ENCODE measurements at places on chromosomes 2 and 18. TPM values are rescaled to one million over a fixed set of nuclear protein-coding genes. Genes with fewer than 3 reads are reported as not detected.
A peak's percentile ranks its signal among the peaks of the same experiment; 100 is the strongest.

Gene CAD
- total RNA-seq: 147 TPM

DNA sequence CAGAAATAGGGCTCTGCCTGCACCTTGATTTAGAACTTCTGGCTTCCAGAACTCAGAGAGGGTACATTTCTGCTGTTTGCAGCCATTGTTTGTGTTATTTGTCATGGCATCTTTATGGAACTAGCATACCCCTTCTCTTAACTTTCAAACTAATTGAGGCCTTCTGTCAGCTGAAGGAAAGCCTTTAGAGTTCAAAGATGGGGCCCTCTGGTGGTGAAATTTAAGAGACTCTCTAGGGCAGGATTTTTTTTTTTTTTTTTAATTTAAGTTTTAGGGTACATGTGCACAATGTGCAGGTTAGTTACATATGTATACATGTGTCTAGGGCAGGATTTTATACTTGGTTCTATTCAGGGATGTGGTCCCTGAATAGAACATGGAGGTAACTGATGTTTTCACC lies 260.6 kb upstream of the LINC00305 start:
- no peaks in the 10 kb centered on the region for H3K36me3 ChIP-seq
- no peaks in the 10 kb centered on the region for H3K4me1 ChIP-seq
- H3K27ac ChIP-seq: no peak overlapping the region
- no peak for DNase-seq

DNA sequence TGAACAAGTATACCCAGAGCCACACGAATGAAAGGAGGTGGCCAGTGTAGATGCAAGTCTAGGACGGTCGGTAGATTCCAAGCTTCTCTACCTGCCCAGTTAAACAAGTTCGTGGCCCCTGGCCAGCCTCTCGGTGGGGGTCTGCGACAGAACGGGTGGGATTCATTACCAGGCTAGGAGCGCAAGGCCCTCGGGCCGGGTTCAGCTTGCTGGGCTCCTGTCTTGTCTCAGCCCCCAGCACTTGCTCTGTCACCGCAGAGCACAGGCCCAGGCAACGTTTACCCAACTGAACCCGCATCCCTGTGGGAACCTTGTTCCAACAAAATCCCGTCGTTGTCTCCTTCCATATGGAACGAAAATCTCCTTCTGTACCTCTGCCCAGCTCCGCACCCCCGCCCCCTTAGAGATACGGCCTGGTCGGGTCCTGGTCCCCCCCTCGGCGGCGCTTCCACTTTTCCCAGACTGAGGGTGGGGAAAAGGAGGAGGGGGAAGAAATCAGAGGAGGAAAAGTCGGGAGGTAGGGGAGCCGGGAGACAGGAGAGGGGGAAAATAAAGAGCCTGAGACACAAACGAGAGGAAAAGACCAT lies 1.9 kb upstream of the EMX1 start:
- H3K36me3 ChIP-seq: no peaks in the 10 kb centered on the region
- H3K27ac ChIP-seq: no peak overlapping the region
- H3K27me3 ChIP-seq: peaks cover 72% of the 10 kb centered on the region

DNA sequence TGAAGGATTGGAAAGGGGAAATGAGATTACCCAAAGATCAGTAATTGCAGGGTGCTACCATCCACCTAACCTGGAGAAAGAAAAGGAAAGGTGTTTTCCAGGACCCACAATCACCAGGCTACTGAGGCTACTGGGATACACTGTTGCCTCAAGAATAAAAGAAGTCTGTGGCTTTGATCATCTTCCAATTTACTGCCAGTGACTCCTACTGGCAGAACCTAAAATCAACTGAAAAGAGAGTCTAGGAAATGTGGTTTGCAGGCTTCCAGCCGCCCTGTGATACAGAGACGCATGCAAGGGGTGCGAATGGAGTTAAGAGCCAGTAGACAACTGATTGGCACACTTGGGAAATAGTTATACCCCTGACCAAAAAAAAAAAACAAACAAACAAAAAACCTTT lies 16.6 kb upstream of the TTL start:
- no peaks in the 10 kb centered on the region for H3K4me1 ChIP-seq
- no peaks in the 10 kb centered on the region for H3K36me3 ChIP-seq
- H3K27me3 ChIP-seq: no peaks in the 10 kb centered on the region
- no peak for DNase-seq

Gene DUSP11
- total RNA-seq: 33.1 TPM

Gene CFC1
- not detected for total RNA-seq

Gene ASXL3
- total RNA-seq: not detected

GRCh38 chr18:13680612-13681011 lies 45.7 kb downstream of the FAM210A start:
- no peak for DNase-seq
- H3K4me3 ChIP-seq: no peak overlapping the region
- peaks cover 3% of the 10 kb centered on the region for H3K36me3 ChIP-seq
- no peaks in the 10 kb centered on the region for H3K27me3 ChIP-seq
- no peak overlapping the region for H3K27ac ChIP-seq

- no peaks in the 10 kb centered on the region for H3K36me3 ChIP-seq
- no peak overlapping the region for H3K27ac ChIP-seq
- no peak for DNase-seq
- H3K27me3 ChIP-seq: no peaks in the 10 kb centered on the region
- H3K4me3 ChIP-seq: no peak overlapping the region
- no peaks in the 10 kb centered on the region for H3K4me1 ChIP-seq
Measured at GRCh38 chr18:21484851-21485636, 115.5 kb downstream of the ESCO1 start.

GRCh38 chr18:23440131-23440530 lies 13.0 kb upstream of the RIOK3 start:
- no peak for DNase-seq
- H3K4me3 ChIP-seq: no peak overlapping the region
- H3K27ac ChIP-seq: no peak overlapping the region
- peaks cover 8% of the 10 kb centered on the region for H3K4me1 ChIP-seq
- no peaks in the 10 kb centered on the region for H3K36me3 ChIP-seq

DNA sequence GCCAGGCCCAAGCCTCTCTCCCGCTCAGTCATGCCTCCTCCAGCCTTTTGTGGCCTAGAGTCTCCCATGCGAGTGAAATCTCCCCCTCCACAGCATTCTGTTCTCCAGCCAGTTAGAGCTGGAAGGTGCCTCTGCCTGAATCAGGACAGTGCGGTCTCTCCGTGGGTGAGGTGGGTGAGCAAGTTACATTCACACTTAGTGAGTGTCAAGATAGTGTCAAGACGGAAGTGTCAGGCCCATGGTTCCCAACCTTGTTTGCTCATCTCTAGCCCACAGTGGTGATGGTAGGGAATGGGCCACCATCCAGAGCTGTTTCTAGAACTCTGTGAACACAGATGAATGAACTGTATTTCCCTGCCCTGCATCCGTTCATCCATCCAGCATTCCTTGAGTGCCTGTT lies 59.5 kb downstream of the LPIN1 start:
- no peak overlapping the region for H3K4me3 ChIP-seq
- no peak for DNase-seq
- H3K36me3 ChIP-seq: peaks cover 57% of the 10 kb centered on the region
- H3K27me3 ChIP-seq: no peaks in the 10 kb centered on the region

Gene CTAGE1
- total RNA-seq: not detected

- no peaks in the 10 kb centered on the region for H3K27me3 ChIP-seq
- H3K27ac ChIP-seq: no peak overlapping the region
- H3K4me3 ChIP-seq: no peak overlapping the region
- H3K36me3 ChIP-seq: no peaks in the 10 kb centered on the region
Measured at GRCh38 chr18:68387246-68387645, 327.7 kb downstream of the TMX3 start.

Gene TLX2
- total RNA-seq: 0.37 TPM

DNA sequence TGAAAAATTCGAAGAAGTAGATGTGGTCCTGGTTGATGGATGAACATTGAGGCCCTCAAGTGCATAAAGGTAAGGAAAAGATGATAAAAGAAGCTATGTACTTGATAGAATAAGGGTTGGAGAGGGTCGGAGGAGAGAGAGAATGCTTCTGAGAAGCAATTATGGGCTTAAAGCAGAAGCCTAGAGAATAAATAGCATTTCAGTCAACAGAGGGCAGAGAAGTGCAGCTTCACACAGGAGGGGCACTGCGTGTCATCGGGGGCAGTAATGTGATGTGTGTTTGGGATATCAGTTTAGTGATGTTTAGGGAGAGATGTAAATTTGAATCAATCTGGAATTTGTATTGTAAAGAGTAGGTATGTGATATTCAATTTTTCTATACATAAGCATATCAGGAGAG lies 334.5 kb downstream of the PIK3C3 start:
- no peak overlapping the region for H3K4me3 ChIP-seq
- H3K36me3 ChIP-seq: no peaks in the 10 kb centered on the region
- no peaks in the 10 kb centered on the region for H3K4me1 ChIP-seq
- no peak overlapping the region for H3K27ac ChIP-seq
- DNase-seq: no peak

DNA sequence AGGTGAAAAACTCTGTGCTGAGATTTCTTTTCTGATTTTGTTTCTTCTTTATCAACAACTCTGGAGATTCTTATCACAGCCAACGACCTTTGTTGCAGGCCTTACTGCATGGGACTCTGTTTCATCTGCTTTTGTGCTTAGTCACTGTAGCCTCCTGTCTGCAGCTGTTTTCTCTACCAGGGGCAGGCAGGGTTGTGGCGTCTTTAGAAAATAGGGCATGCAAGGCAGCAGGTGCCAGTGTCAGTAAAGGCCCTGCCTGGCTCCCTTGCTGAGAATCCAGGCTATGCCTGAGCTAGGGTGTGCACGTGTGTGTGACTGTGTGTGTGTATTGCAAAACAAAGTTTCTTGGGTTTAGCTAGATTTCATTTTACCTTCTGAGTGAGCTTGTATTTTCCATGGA lies 14.6 kb upstream of the SLC9A2 start:
- no peaks in the 10 kb centered on the region for H3K27me3 ChIP-seq
- H3K36me3 ChIP-seq: no peaks in the 10 kb centered on the region
- H3K27ac ChIP-seq: no peak overlapping the region
- H3K4me1 ChIP-seq: no peaks in the 10 kb centered on the region

Gene CYTIP
- total RNA-seq: 195 TPM

DNA sequence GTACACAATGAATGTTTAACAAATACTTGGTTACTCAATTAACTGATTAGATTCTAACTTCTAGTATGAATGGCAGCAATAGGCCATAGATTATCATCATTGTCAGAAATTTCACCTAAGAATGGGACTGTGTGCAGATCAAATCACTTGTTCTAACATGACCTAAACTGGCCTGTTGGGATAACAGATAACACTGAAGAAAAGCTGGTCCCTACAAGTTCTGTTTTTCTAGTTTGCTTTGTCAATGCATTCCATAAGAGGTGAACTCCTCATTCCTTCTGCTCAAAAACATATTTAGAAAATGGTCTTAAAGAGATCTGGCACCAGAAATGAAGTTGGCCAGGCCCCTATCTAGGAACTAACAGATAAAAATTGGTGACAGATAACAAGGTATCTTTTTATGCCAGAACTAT lies 175.4 kb downstream of the THADA start:
- no peak overlapping the region for H3K27ac ChIP-seq
- no peaks in the 10 kb centered on the region for H3K27me3 ChIP-seq
- no peak overlapping the region for H3K4me3 ChIP-seq
- peaks cover 18% of the 10 kb centered on the region for H3K4me1 ChIP-seq
- DNase-seq: no peak
- no peaks in the 10 kb centered on the region for H3K36me3 ChIP-seq

- no peak for DNase-seq
- H3K4me1 ChIP-seq: peaks cover 10% of the 10 kb centered on the region
- no peaks in the 10 kb centered on the region for H3K27me3 ChIP-seq
- no peaks in the 10 kb centered on the region for H3K36me3 ChIP-seq
Measured at GRCh38 chr18:13605901-13606300, 120.5 kb downstream of the FAM210A start.

DNA sequence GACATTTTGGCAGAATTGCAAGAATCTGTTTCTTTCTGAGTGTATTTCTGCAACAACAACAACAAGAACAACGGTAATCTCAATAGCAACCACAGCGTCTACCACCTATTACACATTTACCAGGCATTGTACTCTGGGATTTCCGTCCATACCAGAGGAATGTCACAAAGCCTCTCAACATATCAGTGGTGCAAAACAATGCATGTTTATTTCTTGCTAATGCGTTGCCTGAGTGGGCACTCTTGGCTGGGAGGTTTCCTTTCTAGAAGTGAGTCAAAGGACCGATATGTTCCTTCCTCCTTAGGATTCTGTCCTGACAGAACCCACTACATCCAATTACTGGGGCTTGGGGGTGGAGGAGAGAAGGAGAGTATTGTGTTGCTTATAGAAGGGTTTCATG lies 585.6 kb downstream of the TSN start:
- no peak overlapping the region for H3K4me3 ChIP-seq
- DNase-seq: no peak
- H3K27ac ChIP-seq: no peak overlapping the region
- H3K36me3 ChIP-seq: no peaks in the 10 kb centered on the region
- H3K4me1 ChIP-seq: no peaks in the 10 kb centered on the region

GRCh38 chr2:96869822-96870625 lies at the start of gene SEMA4C:
SEMA4C (minus strand) TSS chr2:96870080; CDS start chr2:96867886, 2,194 bp downstream.
- H3K4me3 ChIP-seq: peak within 1 kb of the TSS; percentile 63
- H3K36me3 ChIP-seq: peaks cover 10% of the 10 kb centered on the region
- no peaks in the 10 kb centered on the region for H3K27me3 ChIP-seq
- peak within 1 kb of the TSS; percentile 77 for H3K27ac ChIP-seq

DNA sequence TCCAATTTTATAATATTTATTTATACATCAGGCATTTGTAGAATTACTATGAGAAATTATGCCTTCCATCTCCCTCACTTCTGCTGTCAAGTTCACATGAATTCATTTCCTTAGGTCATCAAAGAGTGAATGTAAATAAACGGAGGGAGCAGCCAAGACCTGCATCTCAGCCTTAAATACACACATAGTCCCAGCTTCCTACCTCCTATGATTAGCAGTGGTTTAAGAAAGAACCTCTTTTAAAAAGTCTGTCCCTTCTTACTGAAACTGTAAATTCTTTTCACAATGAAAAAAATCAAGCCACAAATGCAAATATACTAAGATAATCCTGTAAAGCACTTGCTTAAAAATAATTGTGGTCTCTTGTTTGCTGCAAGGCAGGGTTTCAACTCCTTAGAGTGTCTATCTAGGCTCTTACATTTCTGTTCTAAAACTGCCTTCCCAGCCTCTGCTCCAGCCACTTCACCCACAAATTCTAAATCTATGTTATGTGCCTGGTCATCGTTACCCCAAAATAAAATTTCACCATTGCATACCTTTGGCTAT lies 532.7 kb upstream of the FSHR start:
- no peak overlapping the region for H3K4me3 ChIP-seq
- H3K4me1 ChIP-seq: no peaks in the 10 kb centered on the region
- H3K36me3 ChIP-seq: no peaks in the 10 kb centered on the region

DNA sequence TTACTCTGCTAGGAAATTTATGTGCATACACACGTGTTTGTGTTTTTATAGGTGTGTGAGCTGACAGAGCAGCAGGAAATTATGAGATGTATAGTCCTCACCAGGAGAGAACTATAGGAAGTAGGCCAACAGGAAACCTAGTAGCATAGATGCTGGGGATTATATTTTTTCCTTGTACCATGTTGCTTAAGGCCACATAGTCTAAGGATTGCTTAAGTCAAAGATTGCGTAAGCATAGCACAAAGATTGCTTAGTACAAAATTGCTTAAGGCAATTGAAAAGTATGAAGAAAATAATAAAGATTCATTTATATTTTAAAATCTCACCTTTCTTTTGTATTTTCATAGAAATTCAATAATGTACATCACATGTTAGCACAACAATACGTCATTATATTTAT lies 18.7 kb upstream of the CCDC102B start:
- H3K27ac ChIP-seq: no peak overlapping the region
- no peaks in the 10 kb centered on the region for H3K36me3 ChIP-seq
- H3K4me3 ChIP-seq: no peak overlapping the region
- H3K4me1 ChIP-seq: no peaks in the 10 kb centered on the region
- no peak for DNase-seq
